ENCODE measurements at places on chromosomes 2 and 18.

- no peak overlapping the region for H3K27ac ChIP-seq
- peaks cover 3% of the 10 kb centered on the region for H3K27me3 ChIP-seq
- H3K4me1 ChIP-seq, result no peaks in the 10 kb centered on the region
- no peak for DNase-seq
- no peaks in the 10 kb centered on the region for H3K36me3 ChIP-seq
Measured at GRCh38 chr18:77547757-77548156, 298.1 kb downstream of the GALR1 start.

DNA sequence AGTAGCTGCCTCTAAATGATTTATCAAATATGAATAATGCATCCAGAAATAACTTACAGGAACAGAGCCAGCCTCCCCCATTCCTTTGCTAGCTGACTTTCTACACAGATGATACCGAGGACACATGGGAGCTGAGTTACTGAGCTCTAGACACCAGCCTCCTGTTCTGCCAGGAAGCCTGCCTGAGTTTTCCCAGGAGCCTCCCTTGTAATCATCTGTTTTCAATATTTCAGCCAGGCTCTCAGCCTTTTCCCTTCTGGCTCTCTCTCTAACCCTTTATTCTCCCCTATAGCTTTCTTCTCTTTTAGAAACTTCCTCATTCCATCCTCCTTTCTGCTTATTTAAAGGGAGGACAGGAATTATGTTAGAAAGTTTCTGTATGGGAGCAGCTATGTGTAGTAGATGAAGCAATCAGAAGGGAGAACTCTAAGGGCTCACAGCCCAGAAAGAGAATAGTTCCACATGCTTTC lies 911.6 kb downstream of the TDRD15 start:
- H3K27ac ChIP-seq, result no peak overlapping the region
- H3K27me3 ChIP-seq, result no peaks in the 10 kb centered on the region
- H3K4me1 ChIP-seq, result no peaks in the 10 kb centered on the region
- no peak for DNase-seq

GRCh38 chr2:109284826-109285225 lies 155.8 kb downstream of the SH3RF3 start:
- peaks cover 13% of the 10 kb centered on the region for H3K4me1 ChIP-seq
- no peak overlapping the region for H3K4me3 ChIP-seq
- no peak overlapping the region for H3K27ac ChIP-seq
- H3K36me3 ChIP-seq, result no peaks in the 10 kb centered on the region
- H3K27me3 ChIP-seq, result no peaks in the 10 kb centered on the region

DNA sequence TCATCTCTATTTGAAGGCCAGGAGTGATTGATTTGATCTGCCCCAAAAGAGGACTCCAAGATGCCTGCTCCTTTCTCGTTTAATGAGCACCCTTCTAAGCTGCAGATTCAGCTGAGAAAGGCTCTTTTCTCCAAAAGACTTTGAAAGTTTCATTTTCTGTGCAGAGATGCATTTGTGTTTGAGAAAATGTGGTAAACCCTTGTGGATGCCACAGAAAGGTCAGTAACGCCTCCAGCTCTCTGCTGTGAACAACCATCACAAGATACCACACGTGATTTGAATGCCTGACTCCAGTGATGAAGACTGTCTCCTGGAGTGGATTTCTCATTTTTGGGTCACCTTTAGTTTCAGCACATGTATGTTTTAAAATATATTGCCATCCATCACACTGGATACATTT lies 35.0 kb upstream of the CCDC85A start:
- DNase-seq, result no peak
- H3K36me3 ChIP-seq, result no peaks in the 10 kb centered on the region
- H3K4me3 ChIP-seq, result no peak overlapping the region
- no peak overlapping the region for H3K27ac ChIP-seq
- peaks cover 3% of the 10 kb centered on the region for H3K27me3 ChIP-seq
- H3K4me1 ChIP-seq, result no peaks in the 10 kb centered on the region

- peaks cover 40% of the 10 kb centered on the region for H3K4me1 ChIP-seq
- no peak for DNase-seq
- H3K36me3 ChIP-seq, result peaks cover 15% of the 10 kb centered on the region
- no peaks in the 10 kb centered on the region for H3K27me3 ChIP-seq
- H3K4me3 ChIP-seq, result peak overlapping the region; percentile 19
Measured at GRCh38 chr2:113233593-113234550, 44.8 kb downstream of the PAX8 start.
